ENCODE measurements at places on chromosomes 2 and 18.

- no peak for DNase-seq
These were observed 6.7 kb downstream of the ARHGEF4 start for GRCh38 chr2:130843321-130843985.

DNA sequence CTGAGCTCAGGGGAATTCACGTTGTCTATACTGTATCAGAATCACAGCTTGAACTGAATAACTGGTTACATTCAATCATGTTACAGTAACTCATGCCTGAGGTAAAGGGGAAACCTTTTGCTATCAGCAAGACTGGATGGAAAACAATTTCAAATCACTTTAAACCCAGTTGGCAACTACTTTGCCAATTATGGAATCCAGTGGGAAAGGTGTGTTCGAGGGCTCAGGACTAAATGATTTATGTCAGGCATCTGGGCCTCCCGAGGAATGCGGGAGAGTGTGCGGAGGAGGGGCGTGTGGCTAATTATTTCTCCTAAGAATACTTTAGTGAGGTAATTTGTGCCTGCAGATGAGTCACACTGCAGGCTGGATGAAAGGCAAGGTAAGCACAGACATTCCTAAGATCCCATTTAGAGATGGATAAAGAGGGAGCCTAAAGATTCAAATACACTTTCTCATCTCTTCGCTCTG lies 100.1 kb downstream of the HRH4 start:
- DNase-seq, result no peak

GRCh38 chr2:197952540-197953202 lies 148.3 kb downstream of the PLCL1 start:
- no peak for DNase-seq

GRCh38 chr18:67417864-67418523 lies 98.5 kb downstream of the DSEL start:
- no peak for DNase-seq

DNA sequence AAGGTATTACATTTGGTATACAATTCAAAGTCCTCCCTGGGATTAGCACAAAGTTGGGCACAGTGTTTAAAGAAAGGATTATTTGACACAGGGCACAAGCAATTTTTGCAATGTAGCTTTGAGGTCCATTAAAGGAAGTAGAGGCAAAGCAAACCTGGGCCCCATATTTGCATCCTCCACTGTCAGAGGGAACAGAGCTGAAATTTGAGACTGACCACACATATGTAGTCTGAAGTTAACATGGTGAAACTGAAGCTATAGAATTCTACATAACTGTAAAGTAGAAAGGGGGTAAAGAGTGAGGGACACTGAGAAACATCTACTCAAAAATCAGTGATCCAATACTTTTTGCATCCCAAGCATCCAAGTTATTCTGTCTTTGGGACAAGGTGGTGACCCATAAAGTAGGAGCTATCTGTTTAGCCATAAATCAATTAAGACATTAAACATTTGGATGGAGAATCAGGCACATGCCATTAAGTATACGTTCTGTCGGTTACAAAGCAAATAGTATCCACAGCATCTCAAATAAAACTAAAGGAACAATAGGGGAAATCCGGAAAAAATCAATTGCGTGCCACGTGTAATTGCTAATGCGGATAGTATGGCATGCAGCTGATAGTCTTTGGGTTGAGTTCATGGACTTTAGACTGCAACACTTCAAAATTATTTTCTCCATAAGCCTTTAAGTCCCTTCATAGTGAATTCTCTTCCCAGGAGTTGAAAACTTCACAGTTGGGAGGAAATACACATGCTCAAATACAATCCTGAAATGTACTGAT lies 72.6 kb downstream of the PLEKHM3 start:
- no peak for DNase-seq

All from activated CD8-positive, alpha-beta memory T cell treated with anti-CD3 and anti-CD28 coated beads for 1 hour (primary cell).